Activated CD8-positive, alpha-beta memory T cell treated with anti-CD3 and anti-CD28 coated beads for 1 hour (primary cell): ENCODE measurements at places on chromosomes 2 and 18.

GRCh38 chr18:9449600-9450414 is 25.5 kb upstream of the RALBP1 start:
- DNase-seq = no peak

- no peak for DNase-seq
Observed at GRCh38 chr2:144774809-144775208, 254.9 kb upstream of the ZEB2 start.

- no peak for DNase-seq
Observed at GRCh38 chr2:3197308-3197707, 180.3 kb downstream of the EIPR1 start.

DNA sequence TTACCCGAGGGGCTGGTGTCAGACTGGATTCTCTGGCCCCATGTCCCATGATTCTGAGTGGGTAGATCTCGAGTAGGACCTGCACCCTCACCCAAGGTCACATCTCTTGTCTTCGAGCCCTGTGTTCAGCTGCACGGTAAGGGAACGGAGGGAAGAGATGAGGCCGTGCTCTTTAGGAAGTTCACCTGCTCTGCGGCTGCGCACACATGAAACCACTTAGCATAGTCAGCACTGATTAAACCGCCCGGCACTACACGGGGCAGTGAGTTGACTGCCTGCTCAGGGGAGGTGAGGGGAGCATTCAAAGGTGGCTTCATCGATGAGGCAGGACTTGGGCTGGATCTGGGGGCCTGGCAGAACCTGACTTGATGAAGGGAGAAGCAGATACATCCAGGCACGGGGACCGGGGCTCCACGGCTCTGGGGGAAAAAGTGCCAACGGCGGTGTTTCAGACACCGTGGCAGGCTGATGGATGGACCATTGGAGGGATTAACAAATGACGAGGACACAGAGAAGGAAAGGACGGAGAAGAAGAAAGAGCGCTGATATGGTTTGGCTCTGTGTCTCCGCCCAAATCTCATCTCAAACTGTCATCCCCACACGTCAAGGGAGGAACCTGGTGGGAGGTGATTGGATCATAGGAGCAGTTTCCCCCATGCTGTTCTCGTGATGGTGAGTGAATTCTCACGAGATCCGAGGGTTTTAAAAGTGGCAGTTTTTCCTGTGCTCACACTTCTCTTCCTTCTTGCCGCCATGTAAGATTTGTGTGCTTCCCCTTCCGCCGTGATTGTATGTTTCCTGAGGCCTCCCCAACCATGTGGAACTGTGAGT is 248.6 kb downstream of the CYP26B1 start:
- DNase-seq = no peak

DNA sequence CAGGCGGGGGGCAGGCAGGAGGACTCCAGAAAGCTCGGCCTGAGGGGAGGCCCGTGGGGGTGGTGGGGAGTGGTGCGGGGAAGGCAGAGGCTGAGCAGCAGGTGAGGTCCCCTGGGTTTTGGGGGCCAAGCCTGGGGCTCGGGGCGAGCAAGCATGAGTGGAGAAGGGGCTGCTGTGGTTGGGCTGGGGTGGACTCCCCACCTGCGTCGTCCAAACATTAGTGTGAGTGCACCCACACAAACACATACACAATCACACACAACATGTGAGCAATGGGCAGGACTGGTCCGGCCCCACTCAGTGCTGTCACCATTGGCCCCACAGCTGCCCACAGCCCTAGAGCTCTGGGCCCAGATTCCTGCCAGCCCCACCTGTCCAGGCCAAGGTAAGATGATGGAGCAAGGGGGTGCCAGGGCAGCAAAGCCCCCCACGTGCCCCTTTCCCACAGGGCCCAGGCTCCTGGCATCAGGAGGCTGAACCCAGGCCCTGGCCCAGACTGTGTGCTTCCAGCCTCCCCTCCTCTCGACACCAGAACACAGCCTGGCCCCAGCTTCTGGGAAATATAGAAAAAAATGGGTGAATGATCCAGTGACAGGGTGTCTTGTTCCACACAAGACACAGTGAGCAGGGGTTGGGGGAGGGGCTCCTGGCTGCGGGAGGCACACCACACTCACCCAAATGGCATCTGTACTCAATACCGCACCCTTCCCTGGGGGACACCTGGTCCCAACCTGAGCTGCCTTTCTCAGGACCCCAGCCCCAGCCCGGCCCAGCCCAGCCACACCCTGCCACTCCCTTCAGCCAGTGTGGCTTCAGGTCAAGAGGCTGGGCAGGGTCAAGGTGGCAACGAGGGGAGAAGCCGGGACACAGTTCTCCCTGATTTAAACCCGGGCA is 463 bp upstream of the ALPP start:
- DNase-seq = no peak

DNA sequence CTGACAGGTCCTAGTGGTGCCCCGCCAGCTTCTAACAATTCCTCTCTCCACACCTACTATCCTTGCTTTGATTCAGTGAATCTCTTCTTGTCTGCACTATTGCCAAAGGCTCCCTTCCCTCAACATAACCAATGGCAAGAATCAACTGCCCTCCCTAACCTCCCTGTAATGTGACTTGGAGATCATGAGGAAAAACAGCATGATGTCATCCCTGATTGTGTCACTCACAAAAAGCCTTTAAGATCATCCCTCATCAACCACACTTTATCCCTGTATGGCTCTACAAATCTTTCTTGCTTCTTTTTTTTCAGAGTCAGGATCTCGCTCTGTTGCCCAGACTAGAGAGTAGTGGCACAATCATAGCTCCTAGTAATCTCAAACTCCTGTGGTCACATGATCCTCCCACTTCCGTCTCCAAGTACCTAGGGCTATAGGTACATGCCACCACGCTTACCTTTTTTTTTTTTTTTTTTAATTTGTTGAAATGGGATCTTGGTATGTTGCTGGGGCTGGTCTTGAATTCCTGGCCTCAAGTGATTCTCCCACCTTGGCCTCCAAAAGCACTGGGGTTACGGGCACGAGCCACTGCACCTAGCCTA is 19.7 kb downstream of the SAP130 start:
- DNase-seq = no peak

DNA sequence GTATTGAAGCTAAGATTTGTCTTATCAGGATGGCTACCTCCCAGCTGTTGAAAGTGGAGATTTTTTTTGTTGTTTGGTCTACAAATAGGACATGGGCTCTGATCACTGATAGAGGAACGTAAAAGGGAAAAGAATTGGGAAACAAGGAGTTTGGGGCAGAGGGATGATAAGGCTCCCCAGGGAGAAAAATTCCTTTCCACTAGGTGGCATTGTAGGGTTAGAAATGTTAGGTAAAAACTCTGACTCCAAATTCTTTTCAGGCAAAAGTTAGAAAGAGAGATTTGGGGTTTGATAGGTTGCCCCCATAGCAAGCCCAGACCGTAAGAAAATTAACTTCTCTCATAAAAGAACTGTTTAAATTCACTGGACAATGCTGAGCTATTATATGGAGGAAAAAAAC is 19.8 kb downstream of the CMPK2 start:
- DNase-seq = no peak

GRCh38 chr2:16382451-16382850 is 283.2 kb downstream of the CYRIA start:
- no peak for DNase-seq

GRCh38 chr2:215460682-215461382 is 25.0 kb upstream of the FN1 start:
- no peak for DNase-seq

GRCh38 chr2:159146996-159147666 is 139.4 kb downstream of the WDSUB1 start:
- no peak for DNase-seq

DNA sequence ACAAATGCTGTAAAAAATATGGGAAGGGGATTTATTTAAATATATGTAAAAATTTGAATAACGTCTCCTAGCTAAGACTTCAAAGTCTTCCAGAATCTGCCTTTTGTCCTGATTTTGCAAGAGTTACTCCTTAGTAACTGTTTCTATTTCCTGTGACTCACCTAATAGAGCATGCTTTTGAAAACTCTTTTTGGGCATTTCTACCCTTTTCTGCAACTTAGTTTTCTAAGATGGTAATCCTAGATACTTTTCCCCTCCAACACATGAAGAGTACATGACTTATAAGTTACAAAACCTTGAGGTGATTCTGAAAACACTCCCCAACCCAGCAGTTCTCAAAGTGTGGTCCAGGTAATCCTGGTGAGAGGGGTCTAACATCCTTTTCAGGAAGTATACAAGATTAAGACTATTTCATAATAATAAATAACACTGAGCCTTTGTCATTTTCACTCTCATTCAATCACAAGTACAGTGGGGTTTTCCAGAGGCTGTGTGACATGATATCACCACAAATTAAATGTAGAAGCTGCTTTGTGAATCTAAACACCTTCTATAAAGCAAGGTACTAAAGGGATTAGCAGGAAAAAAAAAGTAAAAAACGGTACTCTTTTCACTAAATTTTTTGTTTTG is 31.9 kb downstream of the PPP4R3B start:
- DNase-seq = no peak

DNA sequence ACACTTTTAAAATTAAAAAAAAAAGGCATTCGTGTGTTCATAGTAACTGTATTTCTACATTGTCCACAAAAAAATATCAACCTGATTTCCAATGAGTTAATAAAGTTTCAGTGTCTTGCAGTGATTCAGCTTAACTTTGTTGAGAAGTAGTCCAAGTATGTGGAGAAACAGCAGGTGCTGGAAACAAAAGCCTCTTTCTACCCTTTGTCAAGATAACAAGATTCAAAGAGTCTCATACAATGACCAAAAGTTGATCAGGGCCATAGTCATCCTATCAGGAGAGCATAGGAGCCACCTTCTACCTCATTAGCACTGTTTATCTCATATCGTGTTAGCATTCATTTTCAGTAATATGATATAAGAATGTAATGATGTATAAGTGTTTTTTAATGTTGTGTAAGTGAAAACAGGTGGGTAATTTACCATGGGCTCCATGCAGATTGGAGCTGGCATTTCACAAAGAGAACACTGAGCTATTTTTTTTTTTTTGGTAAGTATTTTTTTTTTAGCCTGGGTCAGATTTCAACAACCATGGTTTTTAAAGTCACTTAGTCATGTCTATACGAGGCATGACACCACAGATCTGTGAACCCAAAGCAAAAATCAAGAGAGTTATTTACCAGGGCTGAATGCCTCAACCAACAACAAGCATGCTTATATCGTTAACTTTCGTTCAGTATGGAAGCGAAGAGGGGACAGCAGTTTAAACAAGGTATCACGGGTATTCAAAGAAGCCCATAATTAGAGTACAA is 165.0 kb upstream of the ZNF521 start:
- no peak for DNase-seq

DNA sequence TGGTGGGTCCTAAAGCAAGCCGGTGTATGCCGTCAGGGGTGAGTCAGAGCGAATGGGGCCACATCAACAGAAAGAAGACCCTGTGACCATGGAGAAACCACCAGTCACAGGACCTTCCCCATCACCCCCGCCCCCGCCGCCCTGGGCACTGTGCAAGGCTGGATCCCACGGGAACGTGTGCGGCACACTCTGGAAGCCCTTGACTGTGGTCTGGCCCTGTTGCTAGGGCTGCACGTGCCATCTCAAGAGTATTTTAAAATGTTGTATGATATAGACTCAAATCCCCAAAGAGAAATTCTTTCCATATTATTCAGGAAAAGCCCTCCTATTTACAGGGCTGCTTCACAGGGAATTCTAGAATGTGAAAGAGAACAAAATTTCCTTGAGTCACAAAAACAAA is 174.8 kb downstream of the BCL2 start:
- no peak for DNase-seq

- DNase-seq = no peak
Observed at GRCh38 chr18:34543356-34543755, 166.7 kb upstream of the DTNA start.

DNA sequence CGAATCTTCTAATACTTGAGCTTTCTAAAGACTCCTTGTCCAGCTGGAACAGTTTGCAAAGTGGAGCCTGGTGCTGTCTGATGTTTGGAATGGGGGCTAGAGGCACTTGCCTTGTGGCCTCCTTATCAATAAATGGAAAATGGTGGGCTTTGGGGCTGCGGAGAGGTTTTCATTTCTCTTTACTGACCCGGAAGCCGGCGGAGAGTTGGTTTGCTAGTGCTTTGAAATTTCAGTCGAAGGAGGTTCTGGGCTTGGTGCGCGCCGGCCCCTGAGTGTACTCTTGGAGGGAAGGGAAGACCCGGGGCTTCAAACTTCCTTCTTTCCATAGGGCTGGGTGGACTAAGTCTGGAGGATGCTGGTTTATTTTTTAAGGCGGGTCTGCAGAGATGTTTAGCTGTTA is 714 bp downstream of the RPIA start:
- no peak for DNase-seq

DNA sequence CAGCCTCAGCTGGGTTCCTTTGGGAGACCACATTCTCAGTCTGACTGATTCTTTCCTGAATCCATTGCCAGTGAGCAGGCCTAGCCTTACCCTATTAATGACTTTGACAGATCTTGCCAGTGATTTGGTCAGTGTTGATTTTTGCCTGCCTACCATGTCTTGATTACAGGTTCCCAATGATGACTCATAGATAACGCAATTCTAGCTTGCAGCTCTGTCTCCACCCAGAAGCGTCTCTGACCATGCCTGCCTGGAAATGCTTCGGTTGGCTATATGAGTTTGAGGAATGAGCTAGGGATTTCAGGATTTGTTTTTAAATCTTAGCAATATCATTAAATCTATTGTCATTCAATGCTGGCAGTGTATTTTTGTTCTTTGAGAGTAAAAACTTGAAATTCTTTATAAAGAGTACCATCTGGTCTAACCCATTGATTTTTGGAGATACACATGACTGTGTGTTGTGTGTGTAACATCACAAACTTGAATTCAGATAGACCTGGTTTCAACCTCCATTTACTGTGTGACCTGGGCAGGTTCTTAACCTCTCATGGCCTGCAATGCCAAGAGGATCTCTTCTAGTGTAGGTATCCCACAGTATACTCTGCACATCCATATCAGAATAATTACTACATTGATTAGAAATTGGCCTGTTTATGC is 57.0 kb downstream of the CCDC150 start:
- no peak for DNase-seq

- no peak for DNase-seq
Observed at GRCh38 chr2:201758234-201758633, 22.5 kb downstream of the ALS2 start.

DNA sequence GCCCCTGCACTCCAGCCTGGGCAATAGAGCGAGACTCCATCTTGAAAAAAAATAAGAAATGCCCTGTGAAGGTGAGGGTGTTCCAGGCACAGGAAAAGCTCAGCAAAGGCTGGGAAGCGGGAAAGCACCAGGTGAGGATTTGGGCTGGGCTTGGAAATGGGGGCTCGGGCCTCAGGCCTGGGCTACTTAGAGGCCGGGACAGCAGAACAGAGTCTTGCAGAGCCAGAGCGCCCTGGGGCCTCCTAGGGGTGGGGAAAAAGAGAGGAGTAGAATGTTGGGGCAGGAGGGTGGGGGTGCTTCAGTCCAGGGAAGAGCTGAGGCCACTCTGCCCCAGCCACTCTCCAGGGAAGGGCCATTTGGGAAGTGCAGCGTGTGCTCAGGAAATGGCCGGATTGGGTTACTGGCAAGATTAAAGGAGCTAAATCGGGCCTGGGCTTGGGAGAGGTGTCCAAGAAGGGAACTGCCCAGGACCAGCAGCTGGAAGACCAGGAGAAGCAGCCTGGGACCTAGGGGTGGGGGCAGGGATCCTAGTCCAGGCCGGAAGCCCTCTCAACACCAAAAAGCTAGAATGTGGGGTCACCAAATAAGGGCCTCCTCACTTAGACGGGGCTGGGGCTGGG is 13.8 kb upstream of the DES start:
- no peak for DNase-seq
